ENCODE measurements at places on chromosomes 1 and 21. TPM values are rescaled to one million over a fixed set of nuclear protein-coding genes. Genes with fewer than 3 reads are reported as not detected.

Gene TAF5L
- total RNA-seq: 21.7 TPM

Gene WNT3A
- total RNA-seq: not detected

Gene ZNF593OS
- not detected for total RNA-seq

Gene TMCO1
- 9.9 TPM for total RNA-seq

Gene PLEKHN1
- not detected for total RNA-seq

Gene C1orf167
- total RNA-seq: not detected

Gene ANKRD35
- total RNA-seq: 19.9 TPM

Gene RGS16
- 8.1 TPM for total RNA-seq

Gene DENND1B
- 12.2 TPM for total RNA-seq

Gene SLC39A1
- total RNA-seq: 86.3 TPM

Gene LYST
- 169 TPM for total RNA-seq

Gene DPT
- total RNA-seq: 12.3 TPM

Gene VTCN1
- total RNA-seq: not detected

Gene FNDC5
- 8.9 TPM for total RNA-seq

Gene GBP5
- not detected for total RNA-seq

Gene CSF3R
- total RNA-seq: 3.1 TPM

Gene CFHR1
- 16.0 TPM for total RNA-seq

Gene KRTAP19-2
- not detected for total RNA-seq

Gene ODR4
- total RNA-seq: 5.5 TPM

Gene VWA5B1
- not detected for total RNA-seq

Gene SPATA21
- total RNA-seq: not detected

Gene IFI44
- total RNA-seq: 5.9 TPM

Gene NGF
- total RNA-seq: 2.1 TPM

Gene GPR37L1
- total RNA-seq: not detected

Gene LORICRIN
- total RNA-seq: not detected

Gene CRYBG2
- total RNA-seq: not detected

Gene RCAN3
- 2.0 TPM for total RNA-seq

Gene TAL1
- total RNA-seq: 13.9 TPM

Gene ESPN
- total RNA-seq: 2.2 TPM

Gene LCE1C
- total RNA-seq: not detected

Gene C8B
- total RNA-seq: 347 TPM

Gene INPP5B
- total RNA-seq: 11.7 TPM

Gene GUCA2B
- not detected for total RNA-seq

Gene FMO4
- 30.1 TPM for total RNA-seq

Gene NDC1
- 9.3 TPM for total RNA-seq

Gene OR2M3
- not detected for total RNA-seq

Gene RAB25
- not detected for total RNA-seq

Gene FCRL2
- total RNA-seq: not detected

Gene SIPA1L2
- total RNA-seq: 18.1 TPM

Gene CD1E
- total RNA-seq: not detected

Gene CRYAA
- not detected for total RNA-seq

Gene MPL
- total RNA-seq: not detected

Gene KPRP
- not detected for total RNA-seq

Gene LCE1F
- not detected for total RNA-seq

Gene ARHGAP30
- 14.7 TPM for total RNA-seq

Gene FCER1A
- total RNA-seq: not detected

Gene AHCYL1
- total RNA-seq: 49.1 TPM

Gene FAM110D
- total RNA-seq: 60.0 TPM

Gene KCNJ9
- 1.2 TPM for total RNA-seq

Data from ascending aorta (tissue), 2 donors.